ENCODE measurements at places on chromosomes 11 and 22.

- no peak for DNase-seq
Observed at GRCh38 chr11:97786961-97787360, 1233.8 kb upstream of the CNTN5 start.

GRCh38 chr11:56967726-56968125, 21.0 kb upstream of the OR5AK2 start:
- DNase-seq: no peak

DNA sequence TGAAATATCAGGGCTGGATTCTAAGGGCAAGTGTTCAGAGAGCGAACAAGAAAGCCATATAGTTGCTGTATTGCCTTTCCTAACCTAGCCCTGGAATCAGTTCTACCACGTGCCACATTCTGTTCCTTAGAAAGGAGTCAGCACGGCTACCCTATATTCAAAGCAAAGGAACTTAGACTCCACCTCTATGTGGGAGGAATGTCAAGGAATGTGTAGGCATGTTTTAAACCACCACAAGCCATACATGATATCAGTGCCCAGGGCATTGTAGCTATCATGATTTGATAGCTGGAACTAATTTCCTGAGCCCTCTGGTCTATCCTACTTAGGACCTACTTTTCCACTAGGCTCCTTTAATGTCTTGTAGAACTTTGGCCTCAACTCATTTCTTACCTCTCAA, 2.5 kb upstream of the EIF4ENIF1 start:
- DNase-seq: no peak

GRCh38 chr11:134761926-134762247, 349.8 kb upstream of the B3GAT1 start:
- no peak for DNase-seq

DNA sequence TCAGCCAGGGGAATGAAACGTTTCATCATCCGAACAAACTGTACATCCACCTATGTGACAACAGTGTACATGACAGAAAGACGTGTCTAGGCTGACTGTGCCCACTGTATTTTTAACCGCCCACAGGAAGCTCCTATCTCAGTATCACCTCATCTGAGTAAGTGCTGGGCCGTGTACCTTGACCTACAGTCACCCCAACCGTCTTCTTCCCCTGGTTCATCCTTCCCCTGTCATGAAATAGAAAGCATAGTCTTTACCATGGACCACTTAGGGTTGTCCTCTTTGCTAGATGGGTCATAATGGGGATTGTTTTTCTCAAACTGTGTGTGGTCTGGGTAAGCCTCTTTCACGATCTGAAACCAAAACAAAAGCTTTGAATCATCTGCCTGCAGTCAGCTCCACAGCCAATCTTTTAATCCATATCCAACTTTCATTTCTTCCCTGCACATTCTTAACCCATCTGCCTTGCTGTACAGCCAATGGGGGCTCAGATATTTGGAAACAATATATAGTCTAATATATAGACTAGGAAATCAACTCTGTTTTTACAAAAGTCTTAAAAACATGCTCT, 4.2 kb downstream of the THYN1 start:
- DNase-seq: no peak

DNA sequence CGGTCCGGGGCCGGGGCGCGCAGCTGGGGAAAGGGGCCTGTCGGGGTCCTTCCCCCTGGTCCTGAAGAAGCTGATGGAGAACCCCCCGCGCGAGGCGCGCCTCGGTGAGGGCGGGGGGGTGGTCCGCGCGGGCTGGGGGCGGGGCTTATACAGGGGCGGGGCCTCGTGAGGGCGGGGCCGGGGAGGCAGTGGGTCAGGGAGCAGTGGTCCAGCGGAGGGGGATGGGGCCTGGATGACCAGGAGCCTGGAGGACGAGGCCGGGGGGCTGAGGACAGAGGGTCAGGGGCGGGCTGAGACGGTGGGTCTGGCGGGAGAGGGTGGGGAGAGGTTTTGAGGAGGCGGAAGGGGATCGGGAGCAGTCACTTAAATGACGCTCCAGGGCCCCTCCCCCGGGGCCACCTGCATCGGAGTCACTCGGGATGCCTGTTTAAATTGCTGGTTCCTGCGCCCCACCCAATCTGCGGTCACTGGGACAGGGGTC, 396 bp downstream of the TEF start:
- DNase-seq: peak; percentile 21

- no peak for DNase-seq
Observed at GRCh38 chr11:72216638-72217037, at the start of gene FOLR2. TSS of gene FOLR2 (plus strand) at chr11:72216794. CDS start at chr11:72218585, 1,791 bp downstream.

- no peak for DNase-seq
Observed at GRCh38 chr11:14323118-14323676, 35.8 kb downstream of the RRAS2 start.

GRCh38 chr11:45455536-45455935, 169.4 kb upstream of the SYT13 start:
- DNase-seq: no peak

GRCh38 chr11:64086258-64087123, 50.8 kb downstream of the FLRT1 start:
- no peak for DNase-seq
